ENCODE measurements at places on chromosomes 2 and 18.

GRCh38 chr2:6067806-6068205 lies 375.6 kb downstream of the SOX11 start:
- DNase-seq: no peak

DNA sequence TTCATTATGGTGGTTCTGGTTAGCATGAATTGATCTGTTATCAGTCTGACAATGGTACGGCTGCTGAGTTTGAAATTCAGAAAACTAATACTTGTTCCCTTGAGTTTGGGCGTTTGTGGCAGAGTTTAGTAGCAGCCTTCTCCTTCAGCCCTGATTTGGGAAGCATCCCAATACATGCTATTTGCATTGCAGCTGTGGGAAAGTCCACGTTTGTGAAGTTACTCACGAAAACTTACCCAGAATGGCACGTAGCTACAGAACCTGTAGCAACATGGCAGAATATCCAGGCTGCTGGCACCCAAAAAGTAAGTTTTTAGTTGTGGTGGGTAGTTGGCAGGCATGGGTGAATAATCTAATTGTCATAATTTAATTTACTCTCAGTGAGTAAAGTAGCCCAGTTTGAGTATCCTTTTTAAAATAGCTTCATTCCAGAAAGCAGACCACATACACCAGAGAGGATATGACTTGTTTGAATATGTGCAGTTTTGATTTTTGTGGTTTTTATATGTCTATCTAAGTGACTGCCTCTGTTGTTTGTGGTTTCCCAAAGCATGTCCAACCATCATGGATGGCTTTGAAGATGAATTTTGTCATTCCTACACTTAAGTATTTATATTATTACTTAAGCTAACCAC lies 12.2 kb downstream of the DGUOK start:
- DNase-seq: no peak

DNA sequence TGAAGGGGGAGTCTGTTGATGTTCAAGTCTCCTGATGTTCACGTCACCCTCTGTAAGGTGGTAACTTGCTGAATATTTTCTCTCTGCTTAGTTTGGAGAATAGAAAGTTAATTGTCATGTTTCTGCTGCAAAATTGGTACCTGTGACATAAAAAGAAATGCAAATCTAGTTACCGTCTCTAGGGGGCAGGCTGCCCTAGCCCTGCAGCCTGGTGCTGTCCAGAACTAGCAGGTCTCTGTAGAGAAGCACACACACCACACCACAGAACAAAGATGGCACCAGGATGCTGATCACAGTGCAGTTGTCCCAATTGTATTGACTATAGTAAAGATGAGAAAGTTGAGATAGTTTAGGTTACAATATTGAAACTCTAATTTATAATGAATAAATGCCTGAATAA lies 47.0 kb downstream of the SLC9A4 start:
- DNase-seq: no peak

DNA sequence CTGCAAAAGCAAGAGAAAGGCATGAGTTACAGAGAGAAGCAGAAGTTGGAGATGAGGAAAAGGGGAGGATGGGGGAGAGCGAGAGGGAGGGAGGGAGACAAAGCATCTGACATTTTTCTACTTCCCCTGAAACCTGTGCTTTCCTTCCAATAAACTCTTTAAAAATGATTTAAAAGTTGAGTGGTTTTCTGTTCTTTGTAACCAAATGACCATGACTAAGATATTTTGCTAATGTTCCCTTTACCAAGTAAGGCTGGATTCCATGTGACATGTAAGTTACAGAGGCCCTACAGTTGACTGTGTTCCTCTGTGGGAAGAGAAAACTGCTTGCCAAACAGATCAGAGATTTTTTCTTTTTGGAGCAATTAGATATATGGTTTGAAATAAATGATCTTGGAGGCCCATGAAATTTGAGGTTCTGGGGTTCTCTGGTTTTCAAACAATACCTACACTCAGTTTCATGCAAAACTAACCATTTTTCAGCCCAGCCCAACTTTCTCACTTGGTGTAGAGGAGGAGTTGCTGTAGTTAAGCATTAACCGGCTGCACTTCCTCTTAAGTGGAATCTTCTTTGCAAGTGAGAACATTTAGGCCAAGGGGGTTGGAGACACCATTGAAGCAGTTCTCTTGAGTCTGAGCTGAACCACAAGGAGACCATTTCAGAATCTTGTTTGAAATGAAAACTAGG lies 34.5 kb downstream of the INSIG2 start:
- DNase-seq: no peak

All from stimulated activated CD4-positive, alpha-beta T cell treated with anti-CD3 and anti-CD28 coated beads, Interleukin-12 subunit alpha, Interleukin-12 subunit beta, amount 100 ng/mL, for 48 hours (primary cell).